ENCODE measurements at places on chromosomes 7 and 10.
A peak's percentile ranks its signal among the peaks of the same experiment; 100 is the strongest.

DNA sequence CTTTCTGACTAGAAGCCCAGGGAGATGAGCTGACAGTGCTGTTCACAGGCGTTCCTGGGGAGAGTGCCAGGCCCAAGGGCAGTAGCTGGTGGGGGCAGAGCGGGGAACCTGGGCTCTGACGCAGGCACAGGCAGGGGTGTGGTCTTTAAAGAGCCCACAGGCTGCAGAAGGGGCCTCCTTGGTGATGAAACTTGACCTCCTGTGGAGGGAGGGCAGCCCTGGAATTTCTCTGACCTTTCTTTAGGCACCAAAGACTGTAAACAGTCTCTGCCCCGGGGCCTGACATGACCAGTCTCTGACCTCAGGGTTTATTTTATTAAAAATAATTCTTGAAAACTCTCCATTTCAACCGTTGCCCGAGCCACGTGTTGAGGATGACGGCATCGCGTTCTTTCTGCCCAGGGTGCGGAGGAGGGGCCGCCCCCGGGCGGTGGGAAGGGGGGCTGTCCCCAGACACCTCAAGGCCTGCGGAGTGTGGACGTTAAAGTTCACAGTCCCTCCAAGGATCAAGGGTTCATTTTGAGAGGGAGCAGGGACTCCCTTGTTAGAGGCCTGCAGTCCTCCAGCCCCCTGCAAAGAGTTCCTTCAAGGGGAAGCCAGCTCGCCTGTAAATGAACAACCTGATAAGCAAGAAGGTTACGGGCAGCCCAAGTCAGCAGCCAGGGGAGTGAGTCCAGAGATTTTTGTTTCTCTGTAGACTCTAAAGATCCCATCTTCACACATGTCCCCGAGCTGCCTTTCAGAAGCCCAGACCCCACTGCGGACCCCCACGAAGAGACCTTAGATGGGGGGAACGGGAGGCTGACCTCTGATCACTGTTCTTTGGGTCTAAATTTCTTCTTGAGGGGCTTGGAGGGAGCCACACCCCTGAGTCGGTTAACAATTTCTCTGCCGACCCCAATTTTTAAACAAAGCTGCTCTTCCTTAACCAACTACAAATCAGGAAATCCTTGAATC is 128.9 kb downstream of the VIPR2 start:
- DNase-seq = no peak

GRCh38 chr10:86556532-86556931 is 34.9 kb upstream of the WAPL start:
- no peak for DNase-seq

- DNase-seq = no peak
Measured at GRCh38 chr7:106655703-106656498, 5.1 kb downstream of the CCDC71L start.

DNA sequence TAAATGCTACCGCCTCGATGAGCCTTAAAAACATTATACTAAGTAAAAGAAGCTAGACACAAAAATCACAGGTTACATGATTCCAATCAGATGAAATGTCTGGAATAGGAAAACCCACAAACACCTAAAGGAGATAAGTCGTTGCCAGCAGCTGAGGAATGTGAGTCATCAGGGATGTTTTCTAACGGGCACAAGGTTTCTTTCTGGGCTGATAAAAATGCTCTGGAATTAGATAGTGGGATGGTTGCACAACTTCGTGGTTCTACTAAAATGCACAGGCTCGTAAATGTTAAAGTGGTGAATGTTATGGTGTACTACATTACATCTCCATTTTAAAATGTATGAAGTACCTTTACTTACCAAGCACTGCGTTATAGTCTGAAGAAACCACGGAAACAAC is 9.7 kb downstream of the ABLIM1 start:
- DNase-seq = no peak

GRCh38 chr10:97943294-97943693 is 87.1 kb downstream of the CRTAC1 start:
- no peak for DNase-seq

- no peak for DNase-seq
Measured at GRCh38 chr7:142880876-142881505, 4.6 kb downstream of the TRPV6 start.

- no peak for DNase-seq
Measured at GRCh38 chr7:9231630-9232121, 798.3 kb downstream of the NXPH1 start.

DNA sequence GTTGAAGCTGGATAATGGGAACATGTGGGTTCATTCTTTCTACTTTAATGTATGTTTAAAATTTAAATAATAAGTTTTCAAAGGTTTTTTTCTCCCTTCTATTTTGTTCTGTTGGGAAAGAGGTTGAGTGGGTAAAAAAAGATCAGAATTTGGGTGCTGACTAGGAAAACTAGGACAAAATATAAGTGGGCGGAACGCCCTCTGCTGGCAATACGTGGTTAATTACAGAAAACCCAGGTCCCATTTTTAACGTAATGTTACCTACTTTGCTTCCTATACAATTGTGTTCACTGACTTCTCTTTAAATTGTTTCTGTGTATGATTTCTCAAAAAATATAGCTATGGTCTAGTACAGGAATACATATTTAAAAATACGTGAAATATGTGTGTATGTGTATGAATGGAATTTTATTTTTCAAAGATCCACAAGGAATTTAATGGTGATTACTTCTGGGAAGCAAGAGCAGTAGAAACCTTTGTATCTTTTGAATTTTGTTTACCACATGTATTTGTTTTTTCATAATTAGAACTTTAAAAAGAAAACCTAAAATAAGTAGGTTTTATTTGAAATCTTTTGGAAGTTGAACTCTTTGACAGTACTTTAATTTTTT is 8.7 kb downstream of the ECD start:
- no peak for DNase-seq

GRCh38 chr7:87059525-87060287 is at the start of gene ELAPOR2:
TSS of gene ELAPOR2 (minus strand) at chr7:87059654. CDS start at chr7:87059513, 141 bp downstream.
- DNase-seq = peak; percentile 79

- no peak for DNase-seq
Measured at GRCh38 chr7:130286881-130287280, 6.1 kb upstream of the CPA4 start.

DNA sequence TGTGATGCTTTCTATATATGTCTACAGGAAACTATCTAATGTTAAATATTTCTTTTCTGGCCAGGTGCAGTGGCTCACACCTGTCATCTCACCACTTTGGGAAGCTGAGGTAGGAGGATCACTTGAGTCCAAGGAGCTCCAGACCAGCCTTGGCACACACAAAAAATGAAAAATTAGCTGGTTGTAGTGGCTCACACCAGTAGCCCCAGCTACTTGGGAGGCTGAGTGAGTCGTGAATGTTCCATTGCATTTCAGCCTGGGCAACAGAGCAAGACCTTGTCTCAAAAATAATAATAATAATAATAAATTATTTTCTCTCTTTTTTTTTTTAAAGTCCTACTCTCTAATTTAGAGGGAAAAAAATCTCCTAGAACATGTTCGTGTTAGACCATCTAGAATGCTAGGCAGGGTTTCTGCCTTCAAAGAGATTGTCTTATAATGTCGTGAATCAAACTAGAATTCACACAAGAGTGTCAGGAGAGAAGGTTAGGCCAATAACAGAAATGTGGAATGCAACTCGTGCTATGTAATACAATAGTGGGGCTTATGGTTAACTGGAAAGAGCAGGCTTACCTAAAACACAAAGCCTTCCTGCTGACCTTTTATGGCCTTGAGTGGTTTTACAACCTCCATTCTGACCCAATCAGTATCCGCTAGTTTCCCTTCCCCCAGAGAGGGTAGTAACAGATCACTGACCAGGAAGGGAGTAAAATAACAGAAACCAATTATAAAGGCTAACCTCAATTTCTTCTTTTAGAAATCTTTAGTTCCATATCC is 46.3 kb downstream of the MYOF start:
- DNase-seq = no peak

GRCh38 chr7:116331020-116331419 is 120.7 kb downstream of the TES start:
- no peak for DNase-seq

DNA sequence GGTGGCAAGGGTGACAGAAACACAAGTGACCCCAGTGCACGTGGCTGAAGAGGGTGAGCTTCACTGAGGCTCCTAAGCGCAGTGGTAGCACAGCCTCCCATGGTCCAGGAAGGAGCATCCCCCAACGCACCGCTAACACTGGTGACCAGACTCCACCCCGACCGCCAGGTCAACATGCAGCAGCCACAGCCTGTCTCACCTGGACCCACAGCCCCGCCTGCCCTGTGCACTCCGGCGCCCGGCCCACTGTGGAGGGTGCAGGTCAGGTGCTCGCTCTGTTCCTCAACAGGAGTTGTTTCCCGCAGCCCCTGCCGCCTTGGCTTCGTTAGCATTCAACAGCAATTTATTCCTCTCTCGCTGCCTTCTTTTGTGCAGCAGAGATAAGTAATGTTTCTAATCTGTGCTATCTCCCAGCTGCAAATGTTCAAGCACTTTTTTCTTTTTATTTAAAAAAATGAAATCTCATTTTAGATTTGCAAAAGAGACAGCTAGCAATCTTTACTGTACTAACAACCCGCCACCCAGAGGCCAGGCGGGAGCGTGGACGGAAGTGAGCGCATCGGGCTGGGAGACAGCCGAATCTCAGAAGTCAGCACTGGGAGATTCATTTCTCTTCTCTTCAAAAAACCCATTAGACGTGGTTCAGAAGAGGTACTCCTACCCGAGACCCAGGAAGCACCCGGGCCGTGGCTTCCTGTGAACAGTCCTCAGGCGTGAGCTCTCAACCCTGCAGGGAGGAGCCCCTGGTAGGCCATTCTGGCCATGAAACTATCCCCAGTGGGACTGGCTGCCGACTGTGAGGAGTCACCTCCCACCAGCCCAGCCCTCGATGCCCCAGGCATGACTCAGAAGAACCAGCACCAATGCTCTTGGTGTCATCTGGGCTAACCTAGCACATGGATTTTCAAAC is 133.4 kb downstream of the MAD1L1 start:
- peak; percentile 86 for DNase-seq

DNA sequence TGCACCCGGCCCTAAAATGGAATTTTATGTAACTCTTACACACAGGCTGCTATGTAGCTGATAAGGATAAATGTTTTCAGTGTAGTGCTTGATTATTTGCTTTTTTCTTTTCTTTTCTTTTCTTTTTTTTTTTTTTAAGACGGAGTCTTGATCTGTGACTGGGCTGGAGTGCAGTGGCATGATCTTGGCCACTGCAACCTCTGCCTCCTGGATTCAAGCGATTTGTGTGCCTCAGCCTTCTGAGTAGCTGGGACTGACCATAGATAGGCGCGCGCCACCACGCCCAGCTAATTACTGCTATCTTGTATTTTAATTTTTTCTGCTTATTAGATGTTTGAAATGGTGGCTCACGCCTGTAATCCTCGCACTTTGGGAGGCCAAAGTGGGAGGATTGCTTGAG is 3.4 kb downstream of the RABGEF1 start:
- no peak for DNase-seq

GRCh38 chr10:72006026-72006425 is 41.8 kb downstream of the CHST3 start:
- DNase-seq = no peak

DNA sequence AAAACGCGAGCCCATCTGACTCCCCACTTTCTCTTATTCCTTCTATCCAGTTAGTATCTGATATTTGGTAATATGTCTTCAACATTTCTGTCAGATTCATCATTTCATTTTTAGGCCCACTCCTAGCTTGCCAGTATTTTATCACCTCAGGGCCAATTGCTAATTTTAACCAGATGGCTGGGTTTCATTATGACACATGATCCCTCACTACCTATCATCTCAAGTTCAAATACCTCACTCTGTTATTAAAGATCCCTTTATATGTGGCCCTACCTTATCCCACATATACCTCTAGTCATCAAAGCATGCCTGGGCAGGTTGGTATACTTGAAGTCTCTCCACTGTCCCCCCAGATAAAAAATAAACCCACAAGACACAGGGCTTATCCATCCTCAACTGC is 104.9 kb downstream of the RNLS start:
- no peak for DNase-seq

DNA sequence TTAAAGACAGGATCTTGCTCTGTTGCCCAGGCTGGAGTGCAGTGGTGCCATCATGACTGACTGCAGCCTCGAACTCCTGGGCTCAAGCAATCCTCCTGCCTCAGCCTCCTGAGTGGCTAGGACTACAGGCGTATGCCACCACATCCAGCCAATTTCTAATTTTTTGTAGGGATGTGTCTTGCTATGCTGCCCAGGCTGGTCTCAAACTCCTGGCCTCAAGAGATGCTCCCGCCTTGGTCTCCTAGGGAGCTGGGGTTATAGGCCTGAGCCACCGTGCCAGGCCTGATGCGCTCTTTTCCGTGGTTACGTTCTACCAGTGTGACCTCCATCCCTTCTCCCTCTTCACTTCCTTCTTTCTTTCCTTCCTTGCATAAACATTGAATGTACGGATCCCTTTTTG is 34.2 kb upstream of the IL15RA start:
- no peak for DNase-seq

DNA sequence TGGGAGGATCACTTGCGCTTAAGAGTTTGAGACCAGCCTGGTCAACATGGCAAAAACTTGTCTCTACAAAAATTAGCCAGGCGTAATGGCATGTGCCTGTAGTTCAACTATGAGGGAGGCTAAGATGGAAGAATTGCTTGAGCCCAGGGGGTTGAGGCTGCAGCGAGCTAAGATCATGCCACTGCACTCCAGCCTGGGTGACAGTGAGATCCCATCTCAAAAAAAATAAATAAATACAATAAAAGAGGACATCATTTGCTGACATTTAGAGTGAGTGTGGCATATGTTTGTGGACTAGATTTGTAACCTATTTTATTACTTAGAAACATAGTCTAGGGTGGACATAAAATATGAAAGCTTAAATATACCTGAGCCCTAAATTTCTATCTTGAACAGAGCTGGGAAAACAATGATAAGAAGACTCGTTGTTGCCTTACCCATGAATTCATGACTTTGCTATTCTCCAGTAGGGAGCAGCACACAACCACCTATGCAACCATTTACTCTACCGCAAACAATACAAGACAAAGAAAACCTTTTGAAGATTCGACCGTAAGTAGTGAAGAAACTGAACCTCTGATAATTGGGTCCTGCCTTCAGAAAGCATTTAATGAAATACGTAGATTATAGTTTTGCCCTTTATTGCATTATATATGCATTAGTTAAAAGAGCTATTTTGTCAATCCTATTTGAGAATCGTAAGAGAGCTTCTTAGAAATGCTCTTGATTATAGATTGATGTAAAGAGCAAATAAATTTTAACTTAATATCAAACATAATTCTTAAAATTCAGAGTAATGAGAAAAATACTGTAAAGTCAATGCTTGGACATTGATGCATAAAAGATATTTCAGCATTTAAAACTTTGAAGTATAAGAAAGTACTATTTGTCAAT is 83.5 kb downstream of the GNAT3 start:
- DNase-seq = no peak

GRCh38 chr7:49001610-49002033 is 77.3 kb downstream of the CDC14C start:
- DNase-seq = no peak

GRCh38 chr10:75070476-75070875 is 41.0 kb upstream of the SAMD8 start:
- DNase-seq = no peak

DNA sequence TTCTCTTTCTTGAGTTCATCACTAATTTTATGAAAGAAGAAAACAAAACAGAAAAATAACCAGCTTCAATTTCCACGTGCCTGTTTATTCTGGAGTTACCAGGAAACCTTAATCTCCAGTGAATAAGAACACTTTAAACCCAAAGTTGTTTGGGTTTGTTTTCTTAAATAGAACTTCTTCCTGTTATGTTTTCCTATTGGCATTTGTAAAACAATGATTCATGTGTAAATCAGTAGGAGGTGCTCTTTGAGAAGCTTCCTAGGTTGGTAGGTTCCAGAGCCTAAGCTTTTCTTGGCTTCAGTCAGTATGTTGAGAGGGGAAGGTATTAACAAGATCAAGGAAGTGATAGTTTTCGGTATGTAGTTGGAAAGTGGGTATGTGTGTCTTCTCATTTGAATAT is 119.0 kb downstream of the BICC1 start:
- no peak for DNase-seq

Measured in posterior cingulate gyrus (tissue), 11 donors.